Activated CD4-positive, alpha-beta T cell treated with anti-CD3 and anti-CD28 coated beads, Interleukin-2, amount 50 U/mL, for 48 hours (primary cell): ENCODE measurements at places on chromosomes 7 and 10.

- no peak for DNase-seq
Observed at GRCh38 chr7:80724249-80724871, 85.9 kb downstream of the CD36 start.

DNA sequence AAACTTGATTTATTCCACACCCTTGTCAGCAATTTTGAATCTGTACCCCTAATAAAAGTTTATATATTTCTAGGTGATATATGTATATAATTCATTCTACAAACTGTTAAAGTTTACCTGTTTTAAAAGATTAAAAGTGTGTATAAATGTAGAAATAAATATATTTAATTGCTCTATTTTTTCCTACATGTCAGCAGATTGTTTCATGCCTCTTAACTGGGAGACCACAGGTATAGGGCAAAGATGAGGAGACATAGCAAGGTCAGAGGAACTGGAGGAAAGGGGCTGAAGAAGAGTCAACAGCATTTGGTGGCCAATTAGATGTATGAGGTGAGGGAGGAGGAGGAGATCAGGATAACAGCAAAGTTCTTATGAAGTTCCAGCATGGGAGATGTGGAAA is 109.8 kb downstream of the GLCCI1 start:
- DNase-seq = no peak

- DNase-seq = no peak
Observed at GRCh38 chr10:111595173-111595572, 518.3 kb downstream of the ADRA2A start.

DNA sequence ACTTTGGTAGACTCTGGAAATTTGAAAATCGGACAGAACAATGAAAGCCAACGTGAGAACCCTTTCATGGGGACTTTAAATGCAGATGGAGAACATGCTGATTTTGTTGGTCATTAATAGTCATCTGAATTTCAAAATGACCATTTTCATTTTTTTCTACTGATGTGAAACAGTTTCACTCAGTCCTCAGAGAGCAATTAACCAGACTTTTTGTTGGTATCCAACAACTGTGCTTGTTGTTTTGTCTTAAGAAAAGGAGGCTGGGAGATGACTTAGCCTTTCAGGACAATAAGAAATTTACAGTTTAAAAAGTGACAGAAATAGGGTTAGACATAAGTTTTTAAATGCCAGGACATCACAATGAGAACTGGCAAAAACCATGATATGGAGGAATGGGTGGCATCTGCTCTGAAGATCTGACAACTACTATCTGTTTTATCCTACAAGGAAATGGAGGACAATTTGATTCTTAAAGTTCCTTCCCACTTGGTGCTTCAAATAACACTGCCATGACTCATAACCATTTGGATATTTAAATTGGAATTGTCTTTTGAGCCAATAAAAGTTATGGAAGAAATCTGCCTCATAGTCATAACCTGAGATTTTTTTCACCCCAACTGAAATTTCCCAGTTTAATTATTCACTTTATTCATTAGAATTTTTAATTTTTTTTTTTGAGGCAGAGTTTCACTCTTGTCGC is 87.2 kb upstream of the HPS1 start:
- no peak for DNase-seq

- DNase-seq = no peak
Observed at GRCh38 chr10:70915206-70915605, 26.8 kb upstream of the PCBD1 start.

- DNase-seq = no peak
Observed at GRCh38 chr7:137287651-137288258, 55.8 kb downstream of the PTN start.
